ENCODE measurements at places on chromosomes 5 and 9. TPM values are rescaled to one million over a fixed set of nuclear protein-coding genes. Genes with fewer than 3 reads are reported as not detected.

DNA sequence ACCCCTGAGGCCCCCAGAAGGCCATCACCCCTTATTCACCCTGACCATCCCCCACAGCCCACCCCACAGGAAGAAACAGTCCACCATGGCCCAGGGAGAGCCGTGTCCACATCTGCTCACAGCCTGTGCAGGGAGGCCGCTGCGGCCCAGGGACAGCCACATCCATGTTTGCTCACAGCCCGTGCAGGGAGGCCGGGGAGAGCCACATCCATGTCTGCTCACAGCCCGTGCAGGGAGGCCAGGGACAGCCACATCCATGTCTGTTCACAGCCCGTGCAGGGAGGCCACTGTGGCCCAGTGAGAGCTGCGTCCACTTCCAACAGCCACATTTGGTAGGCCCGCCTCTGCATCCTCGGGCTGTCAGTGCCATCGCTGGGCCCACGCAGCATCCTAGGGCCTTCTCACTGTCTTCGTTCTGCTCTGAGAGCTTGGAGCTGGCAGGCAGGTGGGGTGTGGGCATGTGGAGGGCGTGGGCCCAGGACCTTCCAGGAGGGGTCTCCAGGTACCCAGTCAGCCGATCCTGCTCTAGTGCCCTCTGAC, 38.1 kb downstream of the LPCAT1 start:
- DNase-seq = no peak

CCL28 gene
- polyA plus RNA-seq = not detected

MRPS2 gene
- polyA plus RNA-seq = 142 TPM

GBA2 gene
- 38.2 TPM for polyA plus RNA-seq

- peak; percentile 1 for DNase-seq
Observed at GRCh38 chr5:45521067-45521466, 175.1 kb downstream of the HCN1 start.

SV2C gene
- not detected for polyA plus RNA-seq

TEK gene
- 4.9 TPM for polyA plus RNA-seq

GRCh38 chr9:68626526-68626925, 78.5 kb upstream of the PIP5K1B start:
- DNase-seq = no peak

DNA sequence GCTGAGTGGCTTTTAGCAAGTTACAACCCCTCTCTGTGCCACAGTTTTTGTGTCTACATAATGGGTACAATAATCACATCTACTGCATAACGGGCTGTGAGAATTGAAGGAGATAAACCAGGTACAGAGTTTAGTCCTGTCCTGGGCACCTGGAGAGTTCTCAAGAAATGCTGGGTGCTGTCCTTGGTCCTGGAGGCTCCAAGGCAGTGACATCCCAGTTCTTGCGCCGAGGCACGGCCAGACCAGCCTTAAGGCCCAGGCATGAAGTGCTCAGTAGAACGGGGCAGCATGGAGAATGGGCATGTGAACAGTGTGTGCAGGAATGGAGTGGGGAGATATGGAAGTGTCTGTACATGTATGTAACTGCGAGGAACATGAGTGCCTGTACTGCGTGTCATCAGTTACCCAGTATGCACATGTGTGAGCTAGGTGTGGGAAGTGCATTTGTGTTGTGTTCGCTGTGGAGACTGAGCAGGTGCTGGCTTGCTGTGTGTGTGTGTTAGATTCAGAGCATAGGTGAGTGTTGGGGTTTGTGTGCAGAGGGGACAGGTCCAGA, 6.3 kb upstream of the UNC5A start:
- DNase-seq = peak; percentile 26

- no peak for DNase-seq
Observed at GRCh38 chr9:96087669-96088299, 212.3 kb downstream of the ERCC6L2 start.

GRIA1 gene
- polyA plus RNA-seq = 0.37 TPM

GRCh38 chr5:14136228-14136627, 6.9 kb upstream of the TRIO start:
- DNase-seq = no peak

DNA sequence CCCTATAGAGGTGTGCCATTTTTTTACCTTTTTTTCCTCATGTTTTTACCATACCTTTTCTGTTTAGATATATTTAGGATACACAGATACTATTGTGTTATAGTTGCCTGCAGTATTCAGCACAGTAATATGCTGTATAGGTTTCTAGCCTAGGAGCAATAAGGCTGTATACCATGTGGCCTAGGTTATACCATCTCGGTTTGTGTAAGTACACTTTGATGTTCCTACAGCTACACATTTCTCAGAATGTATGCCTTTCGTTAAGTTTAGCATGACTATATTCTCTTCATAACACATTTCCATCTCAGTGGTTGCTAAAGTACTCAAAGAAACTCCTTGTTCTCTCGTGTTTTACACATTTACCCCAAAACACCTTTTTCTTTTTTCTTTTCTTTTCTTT, 23.0 kb downstream of the UBE2D2 start:
- DNase-seq = no peak

DNA sequence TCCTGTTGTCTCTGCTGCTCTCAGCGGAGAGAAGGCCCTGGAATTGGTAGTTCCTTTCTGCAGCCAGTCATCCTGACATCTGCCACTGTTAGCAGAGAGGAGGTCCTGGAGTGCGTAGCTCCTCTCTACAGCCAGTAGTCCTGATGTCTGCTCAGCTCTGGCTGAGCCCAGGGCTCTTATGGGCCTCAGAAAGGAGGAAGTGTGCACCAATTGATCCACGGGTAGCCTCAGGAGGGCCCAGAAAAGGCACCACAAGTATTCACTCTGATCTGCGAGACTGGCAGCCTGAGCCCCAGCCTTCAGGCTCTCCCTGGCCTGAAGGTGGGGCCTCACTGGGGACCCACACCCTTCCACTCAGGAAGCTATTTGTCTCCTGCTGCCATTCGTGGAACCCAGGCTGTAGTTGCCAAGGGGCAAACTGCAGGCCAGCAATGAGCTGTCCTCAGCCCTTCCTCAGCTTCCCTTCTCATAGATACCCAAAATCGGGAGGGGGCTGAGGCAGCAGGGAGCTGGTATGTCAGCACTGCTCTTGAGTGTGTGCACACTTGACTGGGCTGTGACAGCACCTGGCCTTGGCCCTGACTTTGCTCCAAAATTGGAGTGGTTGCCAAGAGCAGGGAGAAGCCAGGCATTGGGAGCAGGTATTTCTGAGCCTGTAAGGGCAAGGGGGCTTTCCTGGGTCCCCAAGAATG, 1049.5 kb upstream of the ACO1 start:
- DNase-seq = no peak

DNA sequence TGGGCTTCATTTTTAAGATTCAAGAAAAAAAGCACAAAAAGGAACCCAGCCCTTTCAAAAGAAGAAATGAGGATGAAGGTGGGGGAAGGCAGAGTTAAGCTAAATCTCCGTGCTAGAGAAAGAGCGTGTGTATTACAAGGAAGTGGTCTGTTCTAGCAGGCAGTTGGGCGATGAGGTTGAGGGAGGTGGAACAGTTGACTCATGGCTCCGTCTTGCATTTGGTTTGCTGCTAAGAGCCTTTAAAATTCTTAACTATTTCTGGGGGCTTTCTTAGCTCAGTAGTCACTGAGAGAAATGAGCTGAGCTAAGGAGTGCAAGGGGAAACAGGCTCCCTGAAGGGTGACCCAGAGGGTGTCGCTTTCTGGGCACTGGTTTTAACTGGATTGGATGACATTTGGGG, 117.4 kb downstream of the GCNT1 start:
- peak; percentile 66 for DNase-seq

GRCh38 chr9:93319992-93320500, 131.4 kb upstream of the FAM120A start:
- DNase-seq = no peak

GRCh38 chr9:133063500-133064231, 1.9 kb downstream of the CEL start:
- no peak for DNase-seq

OLFML2A gene
- polyA plus RNA-seq = 4.7 TPM

PRRX2 gene
- 35.5 TPM for polyA plus RNA-seq

GRCh38 chr5:3194271-3194670, 401.4 kb upstream of the IRX1 start:
- no peak for DNase-seq

FAM81B gene
- not detected for polyA plus RNA-seq

DNA sequence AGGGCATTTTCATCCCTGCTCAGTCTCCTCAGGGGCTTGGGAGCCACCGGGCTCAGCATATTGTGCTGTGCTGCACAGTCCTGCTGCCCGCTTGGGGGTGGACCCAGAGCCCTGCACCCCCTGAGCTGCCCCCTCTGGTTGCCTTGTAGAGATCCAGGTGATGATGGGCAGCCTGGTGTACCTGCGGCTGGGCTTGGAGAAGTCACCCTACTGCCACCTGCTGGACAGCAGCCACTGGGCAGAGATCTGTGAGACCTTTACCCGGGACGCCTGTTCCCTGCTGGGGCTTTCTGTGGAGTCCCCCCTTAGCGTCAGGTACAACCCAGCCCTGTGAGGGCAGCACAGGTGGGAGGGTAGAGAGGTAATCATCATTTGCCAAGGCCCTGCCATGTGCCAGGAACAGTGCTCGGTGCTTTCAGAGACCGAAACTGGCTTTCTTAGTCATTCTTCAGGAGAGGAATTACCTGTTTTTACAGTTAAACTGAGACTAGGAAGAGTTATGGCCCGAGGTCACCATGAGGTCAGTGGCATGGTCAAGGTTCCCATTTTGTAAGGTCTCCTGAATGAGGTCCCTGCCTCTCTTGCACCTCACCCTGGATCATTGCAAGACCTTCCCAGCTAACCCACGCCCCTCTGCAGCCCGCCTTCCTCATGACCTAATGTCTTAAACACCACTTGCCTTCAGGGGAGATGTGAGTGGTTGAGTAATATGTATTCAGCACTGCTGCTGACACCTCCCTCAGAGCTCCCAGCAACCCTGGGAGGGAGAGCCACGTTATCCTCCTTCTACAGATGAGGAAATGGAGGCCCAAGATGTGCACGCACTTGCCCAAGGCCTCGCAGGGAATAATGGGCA, 7.5 kb downstream of the NHP2 start:
- peak; percentile 41 for DNase-seq

DNA sequence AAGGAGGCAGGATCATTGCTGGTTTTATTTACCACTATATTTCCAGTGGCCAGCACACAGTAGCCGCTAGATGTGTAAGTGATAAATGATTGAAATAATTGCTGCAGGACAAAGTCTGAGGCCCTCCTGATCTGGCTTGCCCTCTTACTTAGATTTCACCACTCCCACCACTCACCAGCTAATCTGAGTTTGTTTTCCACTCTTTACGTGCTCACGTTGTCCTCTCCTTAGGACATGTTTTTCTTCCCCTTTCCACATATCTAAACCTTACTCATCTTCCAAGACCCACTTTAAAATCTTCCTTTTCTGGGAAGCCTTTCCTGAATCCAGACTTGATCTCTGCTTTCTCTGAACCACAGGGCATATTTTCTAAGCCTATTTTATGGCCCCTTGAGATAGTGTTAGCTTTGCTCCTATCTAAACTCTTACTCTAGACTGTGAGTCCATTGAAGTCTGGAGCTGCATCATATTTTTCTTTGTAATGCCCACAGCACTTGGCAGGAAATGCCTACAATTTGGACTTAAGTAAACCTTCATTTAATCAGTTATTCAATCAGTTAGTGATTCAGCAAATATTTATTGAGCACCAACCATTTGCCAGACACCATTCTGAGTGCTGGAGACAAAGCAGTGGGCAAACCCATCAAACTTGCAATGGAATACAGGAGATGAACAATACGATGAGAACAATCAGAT, 2.4 kb downstream of the TLR4 start:
- DNase-seq = no peak

DNA sequence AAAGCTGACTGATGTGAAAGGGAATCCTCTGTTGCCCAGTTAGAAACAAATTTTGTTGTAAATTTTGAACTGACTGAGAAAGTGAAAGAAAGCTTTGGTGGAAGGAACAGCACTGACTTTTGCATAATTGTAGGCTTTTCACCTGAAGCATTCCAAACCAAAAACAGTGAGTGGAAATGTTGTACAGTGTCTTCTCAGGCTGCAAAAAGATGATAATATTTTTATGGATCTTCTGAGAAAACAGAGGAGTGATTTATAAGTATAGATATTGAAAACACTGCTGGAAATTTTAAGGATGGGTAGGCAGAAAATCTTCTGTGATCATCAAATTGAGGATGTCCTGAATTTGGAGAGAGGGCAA, 40.0 kb downstream of the LURAP1L start:
- no peak for DNase-seq
